NCI-H1417 (cell line): ENCODE measurements at places on chromosomes 3 and 15.

DNA sequence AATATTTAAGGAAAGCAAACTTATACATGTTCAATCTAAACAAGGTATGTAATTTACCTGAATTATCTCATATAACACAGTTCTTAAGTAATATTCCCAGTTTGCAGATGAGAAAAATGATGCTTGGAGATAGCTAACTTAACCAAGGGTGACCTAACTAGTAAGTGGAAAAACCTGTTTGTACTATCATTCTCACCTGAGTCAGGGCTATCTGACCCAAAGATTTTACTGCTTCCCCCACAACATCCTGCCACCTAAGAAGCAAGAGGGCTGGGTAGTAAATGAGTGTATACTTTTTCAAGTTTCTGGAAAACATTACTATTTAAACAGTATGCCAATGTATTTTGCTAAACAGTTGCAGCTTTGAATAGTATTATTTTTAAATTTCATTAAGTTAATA is 10.6 kb downstream of the TP63 start:
- DNase-seq: no peak

GRCh38 chr15:46270481-46271147 is 635.8 kb downstream of the SQOR start:
- DNase-seq: no peak

DNA sequence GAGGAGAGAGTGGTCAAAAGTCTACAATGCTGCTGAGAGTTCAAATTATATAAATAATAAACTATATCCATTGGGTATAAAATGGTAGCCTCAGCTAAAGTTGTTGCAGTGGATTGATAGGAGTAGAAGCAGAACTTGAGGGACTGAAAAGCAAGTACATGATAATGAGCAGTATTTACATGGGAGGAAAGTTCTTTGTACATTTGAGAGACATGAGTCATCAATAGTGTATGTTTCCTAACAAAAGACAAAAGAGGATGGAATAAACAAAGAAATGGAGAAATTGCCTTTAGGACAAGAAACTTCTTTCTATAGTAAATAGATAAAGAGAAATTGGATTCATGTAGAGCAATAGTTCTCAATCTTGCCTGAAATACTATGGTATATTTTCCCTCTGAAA is 110.0 kb upstream of the PLSCR5 start:
- DNase-seq: no peak

DNA sequence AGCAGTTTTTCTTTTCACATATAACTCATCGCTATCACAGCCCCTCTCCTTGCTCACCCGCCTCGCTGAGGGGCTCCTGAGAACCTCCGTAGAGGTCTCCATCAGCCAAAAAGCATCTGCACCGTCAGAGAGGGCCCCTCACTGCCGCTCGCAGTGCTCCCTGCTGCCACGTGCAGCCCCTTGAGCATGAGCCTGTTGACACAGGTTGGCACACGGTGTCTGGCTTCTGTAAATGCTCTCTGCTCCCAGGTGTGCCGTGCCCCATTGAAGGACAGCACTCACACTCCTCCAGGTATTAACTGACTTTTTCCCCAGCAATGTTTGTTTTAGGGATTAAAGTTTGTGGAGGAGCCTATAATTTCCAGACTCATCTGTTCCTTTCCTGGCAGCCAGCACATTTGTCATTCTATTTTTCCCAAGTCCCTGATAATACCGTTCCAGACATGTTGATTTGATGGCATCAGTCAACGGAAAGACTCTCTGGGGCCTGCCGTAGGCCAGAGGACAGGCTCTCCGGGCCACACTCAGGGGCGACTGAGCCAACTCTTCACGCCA is 2.1 kb upstream of the FURIN start:
- DNase-seq: peak; percentile 68

DNA sequence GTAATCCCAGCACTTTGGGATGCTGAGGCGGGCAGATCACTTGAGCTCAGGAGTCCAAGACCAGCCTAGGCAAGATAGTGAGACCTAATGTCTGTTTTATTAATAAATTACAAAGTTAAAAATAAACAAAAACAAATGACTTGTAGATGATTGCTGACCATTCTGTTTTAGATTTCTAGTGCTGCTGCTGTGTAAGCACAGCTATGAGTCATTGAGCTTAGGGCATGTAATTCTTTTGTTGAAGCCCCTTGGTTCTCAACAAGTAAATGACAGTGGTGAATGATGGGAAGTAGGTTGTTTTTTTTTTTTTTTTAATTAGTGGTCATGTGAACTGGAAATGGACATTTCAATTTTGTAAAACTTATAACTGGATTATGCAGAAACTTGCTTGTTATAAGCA is 63.3 kb downstream of the LEO1 start:
- no peak for DNase-seq

DNA sequence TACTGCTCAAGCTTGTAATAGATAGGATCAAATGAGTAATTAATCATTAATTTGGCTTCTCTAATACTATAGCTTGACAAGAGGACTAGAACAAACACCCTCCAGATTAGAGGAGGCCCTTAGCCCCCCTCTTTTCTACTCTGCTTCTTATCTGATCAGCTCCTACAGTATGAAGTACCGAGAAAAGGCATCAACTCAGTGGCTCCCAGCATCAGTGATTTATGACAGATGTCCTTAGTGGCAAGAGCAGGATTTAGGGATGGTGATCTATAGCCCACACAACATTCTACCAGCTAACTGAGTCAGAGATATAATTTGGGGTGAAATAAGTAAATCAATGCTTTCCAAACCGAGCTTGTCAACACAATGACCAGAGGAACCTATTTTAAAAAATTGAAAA is 541.1 kb downstream of the NLGN1 start:
- no peak for DNase-seq

DNA sequence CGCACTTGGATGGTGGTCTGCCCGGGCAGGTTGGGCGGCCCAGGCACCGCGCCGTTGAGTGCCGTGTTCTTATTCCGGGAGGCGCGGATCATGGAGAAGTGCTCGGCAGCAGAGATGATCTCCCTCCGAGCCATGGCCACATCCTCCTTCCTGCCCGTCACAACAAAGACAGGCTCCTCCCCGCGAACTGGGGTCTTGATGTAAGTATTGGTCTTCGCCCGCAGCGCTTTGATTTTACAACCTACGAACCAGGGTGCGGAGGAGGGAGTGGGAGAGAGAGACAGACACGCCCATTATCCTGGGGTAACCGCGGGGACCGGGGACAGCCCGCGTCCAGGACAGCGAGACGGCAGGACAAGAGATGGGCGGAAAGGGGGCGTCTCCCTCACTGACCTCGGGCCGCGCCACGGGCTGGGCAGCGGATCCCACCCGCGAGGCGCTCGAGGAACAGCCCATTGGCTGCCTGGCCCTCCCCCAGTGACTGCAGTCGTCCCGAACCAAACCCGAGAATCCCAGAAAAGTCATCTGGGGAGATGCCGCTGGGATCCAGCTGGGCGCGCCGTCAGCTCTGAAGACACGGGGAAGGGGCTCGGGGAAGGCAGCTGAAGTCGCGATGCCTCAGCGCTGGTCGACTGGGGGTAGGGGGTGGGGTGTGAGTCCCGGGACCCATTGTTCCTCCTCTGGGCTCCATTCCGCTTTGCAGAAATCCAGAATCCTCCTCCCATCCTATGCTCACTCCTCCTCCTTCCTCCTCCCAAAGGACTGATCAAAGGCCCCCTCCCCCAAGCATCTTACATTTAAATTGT is 1.2 kb downstream of the MEX3B start:
- DNase-seq: peak; percentile 91

DNA sequence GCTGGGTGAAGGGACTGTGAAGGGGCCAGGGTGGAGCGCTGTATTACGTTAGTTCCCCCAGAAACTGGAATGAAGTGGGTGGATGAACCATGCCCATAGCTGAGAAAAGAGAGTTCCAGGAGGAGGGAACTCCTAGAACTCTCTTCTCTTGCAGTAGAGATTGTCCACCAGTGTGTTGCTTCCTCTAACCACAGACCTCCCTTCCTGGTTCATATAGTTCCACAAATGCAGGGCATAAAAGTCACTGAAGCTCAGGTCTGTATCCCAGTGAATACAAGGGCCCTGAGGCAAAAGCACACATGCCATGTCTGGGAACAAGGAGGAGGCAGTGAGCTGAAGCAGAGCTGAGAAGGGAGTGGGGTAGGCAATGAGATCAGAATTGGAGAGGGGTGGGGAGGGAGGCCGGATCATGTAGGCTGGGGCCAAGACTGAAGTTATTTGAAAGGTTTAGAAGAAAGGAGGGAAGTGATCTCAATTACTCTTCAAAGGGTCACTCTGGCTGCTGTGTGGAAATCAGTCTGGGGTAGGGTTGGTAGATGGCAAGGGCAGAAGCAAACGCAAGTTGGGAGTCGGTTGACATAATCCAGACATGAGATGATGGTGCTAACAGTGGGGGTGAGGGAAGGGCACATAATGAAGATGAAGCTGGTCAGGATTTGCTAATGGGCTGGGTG is 6.5 kb downstream of the A4GNT start:
- no peak for DNase-seq

DNA sequence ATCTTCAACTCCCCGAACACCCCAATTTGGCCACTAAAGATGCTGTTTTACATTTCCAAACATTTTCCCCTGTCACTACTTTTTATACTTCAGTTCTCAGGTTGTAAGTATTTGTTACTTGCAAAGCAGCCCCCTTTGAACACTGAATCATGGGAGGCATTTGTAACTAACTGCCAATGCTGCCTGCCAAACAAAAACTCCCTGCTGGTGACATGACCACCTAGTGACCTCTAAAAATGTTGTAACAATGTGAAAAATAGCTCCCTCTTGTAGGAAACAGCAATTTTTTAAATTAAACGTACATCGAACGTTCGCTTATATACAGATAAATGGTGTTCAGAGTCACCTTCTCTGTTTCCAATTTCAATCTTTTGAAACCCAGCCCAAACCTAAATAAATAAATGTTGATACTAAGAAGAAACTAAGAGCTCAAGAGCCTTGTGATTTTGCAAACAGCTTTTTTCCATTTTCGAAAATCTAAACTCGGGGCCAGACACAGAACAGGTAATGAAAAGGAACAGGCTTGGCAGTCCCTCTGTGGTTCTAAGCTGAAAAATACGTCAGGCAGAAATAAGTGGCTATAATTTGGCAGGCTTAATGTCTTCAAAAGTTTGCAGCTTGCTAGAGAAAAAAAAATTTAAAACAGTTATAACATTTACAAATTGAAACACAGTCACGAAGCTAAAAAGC is 268.6 kb upstream of the WNT5A start:
- no peak for DNase-seq

DNA sequence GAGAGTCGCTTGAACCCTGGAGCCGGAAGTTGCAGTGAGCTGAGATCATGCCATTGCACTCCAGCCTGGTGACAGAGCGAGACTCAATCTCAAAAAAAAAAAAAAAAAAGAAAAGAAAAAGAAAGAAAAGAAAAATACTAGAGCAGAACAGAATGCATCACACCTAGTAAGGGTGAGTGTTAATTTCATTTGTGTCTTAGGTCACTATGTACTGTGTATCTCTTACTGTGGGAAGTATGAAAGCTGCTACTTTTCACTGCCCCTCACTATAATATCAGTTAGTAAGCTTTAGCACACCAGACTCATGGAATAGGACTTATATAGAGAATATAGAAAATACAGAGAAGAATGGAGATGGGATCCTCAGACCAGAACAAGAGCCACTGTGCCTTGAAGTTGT is 45.9 kb upstream of the RASA2 start:
- DNase-seq: no peak
